ENCODE measurements at places on chromosomes 13 and 19.

GRCh38 chr13:44822291-44822690 lies 167.0 kb downstream of the NUFIP1 start:
- DNase-seq = no peak

- no peak for DNase-seq
Measured at GRCh38 chr19:38691938-38692457, 44.5 kb downstream of the ACTN4 start.

DNA sequence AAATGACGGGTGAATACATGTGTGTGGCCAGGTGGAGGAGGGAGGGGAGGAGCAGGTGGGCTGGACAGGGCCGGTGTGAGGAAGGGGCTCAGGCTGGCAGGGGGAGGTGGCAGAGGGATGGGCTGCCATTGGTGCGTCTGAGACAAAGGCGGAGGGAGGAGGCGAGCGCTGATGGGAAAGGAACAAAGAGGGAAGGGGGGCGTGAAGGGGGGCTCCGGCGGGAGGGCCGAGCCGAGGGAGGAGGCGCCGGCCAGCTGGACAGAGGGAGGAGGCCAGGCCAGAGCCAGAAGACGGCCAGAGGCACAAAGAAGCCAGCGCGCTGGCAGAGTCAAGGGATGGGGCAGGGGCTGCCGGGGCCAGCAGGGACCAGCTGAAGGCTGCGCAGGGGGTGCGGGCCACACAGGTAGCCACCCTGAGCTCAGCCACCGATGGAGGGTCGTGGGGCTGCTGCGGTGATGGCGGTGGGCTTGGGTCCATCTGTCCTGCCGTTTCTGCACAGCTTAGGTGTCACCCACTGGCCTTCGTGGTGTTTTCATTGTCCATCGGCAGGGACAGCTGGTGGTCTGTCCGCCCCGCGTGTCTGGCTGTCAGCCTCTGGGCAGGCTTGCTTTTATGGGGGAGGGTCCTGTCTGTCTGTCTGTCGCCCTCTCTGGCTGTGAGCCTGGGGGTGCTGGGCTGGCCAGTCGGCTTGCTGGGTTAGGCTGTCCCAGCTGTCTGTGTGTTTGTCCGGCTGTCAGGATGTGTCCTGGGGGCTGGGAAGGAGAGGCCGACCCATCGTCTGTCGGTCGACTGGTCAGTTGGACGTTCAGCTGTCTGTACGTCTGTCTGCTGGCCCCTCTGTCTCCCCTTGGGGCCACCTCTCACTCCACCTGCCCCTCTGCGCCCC lies 2.2 kb downstream of the APC2 start:
- DNase-seq = no peak

GRCh38 chr19:29538146-29538545 lies 12.4 kb downstream of the VSTM2B start:
- no peak for DNase-seq

GRCh38 chr19:45477713-45478453 lies 10.1 kb downstream of the FOSB start:
- no peak for DNase-seq

DNA sequence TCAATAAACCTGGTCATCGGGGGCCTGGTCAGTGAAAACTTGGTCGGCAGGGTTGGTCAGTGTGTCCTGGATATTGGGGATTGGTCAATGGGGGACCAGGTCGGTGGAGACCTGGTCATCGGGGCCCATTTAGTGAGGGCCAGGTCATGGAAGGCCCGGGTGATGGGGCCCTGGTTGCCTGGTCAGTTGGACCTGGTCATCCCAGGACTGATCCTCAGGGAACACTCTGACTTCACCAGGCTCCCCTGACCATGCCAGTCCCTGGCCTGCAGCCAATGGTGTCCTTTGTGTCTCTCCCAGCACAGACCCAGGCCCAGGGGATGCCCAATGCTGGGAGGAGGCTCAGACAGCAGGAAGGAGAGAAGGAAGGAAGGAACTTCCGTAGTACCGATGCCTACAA lies 42.1 kb upstream of the TPM4 start:
- DNase-seq = no peak

- DNase-seq = no peak
Measured at GRCh38 chr19:55115446-55116065, 1.9 kb downstream of the PPP1R12C start.
